ENCODE measurements at places on chromosomes 11 and 22.

DNA sequence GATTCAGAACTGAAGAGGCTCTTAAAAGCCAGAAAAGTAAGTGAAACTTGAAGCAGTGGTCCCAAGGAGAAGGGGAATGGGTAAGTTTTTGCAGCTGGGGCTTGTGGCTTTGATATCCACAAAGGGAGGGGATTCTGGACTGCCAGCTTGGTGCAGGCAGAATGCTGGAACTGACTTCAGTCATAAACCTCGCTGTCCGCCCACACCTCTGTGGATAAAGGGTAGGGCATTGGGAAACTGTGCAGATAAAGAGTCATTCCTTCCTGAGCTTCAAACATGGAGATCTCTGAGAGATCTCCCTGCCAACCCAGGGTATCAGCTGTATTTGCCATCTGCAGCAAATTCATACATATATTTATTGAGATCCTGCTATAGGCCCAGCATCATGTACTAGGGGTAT, 124.3 kb upstream of the OR9Q1 start:
- no peak for DNase-seq

- DNase-seq, result no peak
Measured at GRCh38 chr11:31107649-31108048, 261.9 kb downstream of the DCDC1 start.

DNA sequence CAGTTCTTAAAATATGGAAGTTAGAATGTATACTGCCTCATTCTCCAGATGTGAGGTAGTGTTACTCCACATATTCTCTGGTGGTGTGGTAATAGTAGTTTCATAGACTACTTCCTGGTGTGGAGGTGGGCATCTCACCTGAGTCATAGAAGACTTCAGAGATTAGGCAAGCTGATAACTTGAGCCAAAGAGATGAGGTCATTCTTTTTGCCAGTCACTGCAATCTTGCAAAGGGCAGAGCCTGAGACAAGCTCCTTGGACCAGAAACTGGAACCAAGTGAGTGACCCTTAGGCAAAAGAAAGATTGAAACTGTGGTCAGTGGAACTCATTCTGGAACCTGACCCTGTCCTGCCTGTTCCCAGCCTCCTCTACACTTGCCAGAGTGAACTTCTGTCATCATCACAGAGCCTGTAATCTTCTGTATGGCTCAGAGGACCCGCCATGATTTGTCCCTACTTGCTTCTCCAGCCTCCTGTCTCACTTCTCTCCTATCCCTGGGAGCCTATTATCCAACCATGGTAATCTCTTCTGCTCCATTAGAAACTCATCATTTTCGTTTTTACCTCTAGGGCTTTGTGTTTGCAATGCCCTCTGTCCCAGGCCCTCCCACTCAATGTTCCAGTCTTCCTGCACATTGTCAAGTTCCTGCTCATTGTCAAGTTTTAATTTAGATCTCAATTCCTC, 10.6 kb upstream of the CCDC83 start:
- no peak for DNase-seq

- DNase-seq, result no peak
Measured at GRCh38 chr11:130411223-130411622, 17.2 kb downstream of the ADAMTS8 start.

DNA sequence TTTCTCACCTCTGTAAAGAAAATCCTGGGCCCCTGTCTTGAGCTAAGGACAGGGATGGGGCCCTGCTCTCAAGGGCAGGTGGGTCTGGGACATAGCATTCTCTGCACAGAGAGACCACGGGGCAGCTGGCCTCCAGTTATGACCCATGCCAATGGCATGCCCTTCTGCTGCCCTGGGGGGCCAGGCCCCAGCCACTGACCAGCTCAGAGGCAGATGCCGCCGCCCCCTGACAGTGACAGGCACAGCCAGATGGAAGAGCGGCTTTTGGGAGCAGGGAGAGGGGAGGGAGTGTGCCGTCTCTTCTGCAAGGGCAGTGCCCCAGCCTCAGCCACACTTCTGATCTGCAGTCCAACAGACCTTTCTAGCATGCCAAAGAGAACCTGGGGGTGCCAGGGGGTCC, 114.8 kb upstream of the NAV2 start:
- no peak for DNase-seq

- no peak for DNase-seq
Measured at GRCh38 chr22:35961480-35962295, 66.9 kb downstream of the RBFOX2 start.

GRCh38 chr11:48018528-48019216, 38.3 kb downstream of the PTPRJ start:
- no peak for DNase-seq

DNA sequence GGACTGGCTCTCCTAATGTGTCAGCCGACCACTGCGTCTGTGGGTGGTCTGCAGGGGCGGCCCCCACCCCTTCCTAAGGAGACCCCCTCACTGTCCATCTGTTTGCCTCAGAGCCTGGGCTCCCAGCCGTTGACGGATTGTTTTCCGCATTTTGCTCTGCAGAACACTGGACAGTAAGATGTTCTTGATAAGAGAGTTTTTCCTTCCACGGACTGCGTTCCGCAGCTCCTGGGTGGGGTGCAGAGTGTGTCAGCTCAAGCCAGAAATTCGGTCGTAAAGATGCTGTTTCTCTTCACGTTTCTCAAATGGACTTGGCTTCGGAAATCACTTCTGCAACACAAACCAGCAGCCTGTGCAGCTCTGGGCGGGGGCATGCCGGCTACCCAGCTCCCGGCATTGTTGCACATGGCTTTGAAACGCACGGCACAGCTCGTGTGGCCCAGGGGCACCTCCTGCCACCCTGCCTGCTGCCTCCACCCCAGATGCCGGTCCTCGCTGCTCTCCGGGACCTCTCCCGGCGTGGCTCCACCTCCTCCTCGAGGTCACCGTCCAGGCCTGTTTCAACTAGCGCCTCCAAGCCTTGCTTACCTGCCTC, 2.9 kb upstream of the MRGPRG start:
- peak; percentile 14 for DNase-seq

GRCh38 chr11:26234451-26234850, 97.5 kb upstream of the ANO3 start:
- DNase-seq, result no peak

DNA sequence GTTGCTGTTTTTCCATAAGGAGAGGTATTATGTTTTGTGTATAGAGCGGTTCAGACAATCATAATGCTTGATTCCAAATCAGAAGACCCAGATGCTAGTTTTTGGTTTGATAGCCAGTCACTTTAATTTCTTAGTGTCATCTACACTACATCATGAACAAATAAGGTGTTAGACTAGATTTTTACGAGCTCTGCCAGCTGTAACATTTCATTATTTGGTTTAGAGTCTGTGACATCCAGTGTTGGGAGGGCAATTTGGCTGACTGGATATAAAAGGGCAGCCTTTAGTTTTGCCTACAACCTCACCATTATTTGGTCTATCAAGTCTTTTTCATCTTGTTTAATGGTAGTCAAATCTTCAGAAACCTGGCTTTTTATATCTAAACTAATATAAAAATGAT, 30.2 kb upstream of the FBXO3 start:
- DNase-seq, result no peak

- no peak for DNase-seq
Measured at GRCh38 chr22:49994361-49995040, 18.1 kb downstream of the IL17REL start.

- DNase-seq, result no peak
Measured at GRCh38 chr11:31236143-31236542, 133.4 kb downstream of the DCDC1 start.

GRCh38 chr11:68303083-68303482, 9.3 kb upstream of the LRP5 start:
- no peak for DNase-seq

DNA sequence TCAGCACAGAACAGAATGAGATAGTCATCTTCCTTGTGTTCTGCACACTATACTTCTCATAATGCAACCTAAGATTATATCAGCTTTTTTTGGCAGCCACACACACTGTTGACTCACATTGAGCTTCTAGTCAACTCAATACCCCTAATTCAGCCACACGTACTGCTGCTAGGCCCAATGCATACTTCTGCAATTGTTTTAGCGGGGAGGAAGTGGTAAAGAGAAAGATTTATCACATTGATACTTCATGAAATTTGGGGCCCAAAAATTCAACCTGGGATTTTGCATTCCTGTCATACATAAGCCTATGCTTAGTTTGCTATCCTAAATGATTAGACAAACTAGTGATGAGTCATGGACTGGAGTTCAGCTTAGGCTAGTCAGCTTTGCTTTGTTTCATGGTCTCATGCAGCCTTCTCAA, 8.6 kb upstream of the UPB1 start:
- DNase-seq, result no peak

DNA sequence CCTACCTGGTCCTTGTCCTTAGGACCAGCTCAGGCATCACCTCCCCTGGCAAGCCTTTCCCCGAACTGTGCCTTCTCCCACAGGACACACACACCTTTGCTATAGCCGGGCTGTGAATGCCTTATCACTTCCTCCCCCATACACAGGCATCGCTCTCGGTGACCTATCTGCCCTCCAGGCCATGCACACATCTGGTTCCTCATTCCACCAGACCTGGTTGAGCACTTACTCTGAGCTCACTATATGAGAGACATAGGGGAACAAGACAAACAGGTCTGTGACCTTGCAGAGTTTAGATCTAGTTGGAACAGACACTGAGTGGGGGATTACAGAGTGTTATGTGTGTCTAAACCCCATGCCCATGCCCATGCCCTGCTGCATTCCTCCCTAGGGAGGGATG, 3.1 kb upstream of the BCR start:
- no peak for DNase-seq
